Heart right ventricle (tissue), 16 donors: ENCODE measurements at places on chromosomes 6 and 20. TPM values are rescaled to one million over a fixed set of nuclear protein-coding genes. Genes with fewer than 3 reads are reported as not detected.

AK9 gene
- 10.7 TPM for total RNA-seq

NCOA3 gene
- 24.9 TPM for total RNA-seq

GRCh38 chr6:114934079-114934478 lies 591.3 kb upstream of the HS3ST5 start:
- H3K4me3 ChIP-seq: no peak overlapping the region
- DNase-seq: no peak
- no peaks in the 10 kb centered on the region for H3K4me1 ChIP-seq
- no peak overlapping the region for H3K27ac ChIP-seq

GRCh38 chr20:7673841-7674240 lies 266.4 kb downstream of the HAO1 start:
- no peaks in the 10 kb centered on the region for H3K27me3 ChIP-seq
- no peak overlapping the region for H3K27ac ChIP-seq
- no peaks in the 10 kb centered on the region for H3K36me3 ChIP-seq
- H3K4me3 ChIP-seq: no peak overlapping the region

- no peak for DNase-seq
- no peaks in the 10 kb centered on the region for H3K27me3 ChIP-seq
- H3K4me1 ChIP-seq: no peaks in the 10 kb centered on the region
- H3K4me3 ChIP-seq: no peak overlapping the region
- no peak overlapping the region for H3K27ac ChIP-seq
These were observed 17.1 kb upstream of the RPN2 start for GRCh38 chr20:37161830-37162549.

- H3K4me3 ChIP-seq: no peak overlapping the region
- H3K4me1 ChIP-seq: peaks cover 39% of the 10 kb centered on the region
These were observed 213.0 kb upstream of the LAMP5 start for GRCh38 chr20:9301129-9302090.
